ENCODE measurements at places on chromosomes 5 and 9. TPM values are rescaled to one million over a fixed set of nuclear protein-coding genes. Genes with fewer than 3 reads are reported as not detected.
A peak's percentile ranks its signal among the peaks of the same experiment; 100 is the strongest.

DNA sequence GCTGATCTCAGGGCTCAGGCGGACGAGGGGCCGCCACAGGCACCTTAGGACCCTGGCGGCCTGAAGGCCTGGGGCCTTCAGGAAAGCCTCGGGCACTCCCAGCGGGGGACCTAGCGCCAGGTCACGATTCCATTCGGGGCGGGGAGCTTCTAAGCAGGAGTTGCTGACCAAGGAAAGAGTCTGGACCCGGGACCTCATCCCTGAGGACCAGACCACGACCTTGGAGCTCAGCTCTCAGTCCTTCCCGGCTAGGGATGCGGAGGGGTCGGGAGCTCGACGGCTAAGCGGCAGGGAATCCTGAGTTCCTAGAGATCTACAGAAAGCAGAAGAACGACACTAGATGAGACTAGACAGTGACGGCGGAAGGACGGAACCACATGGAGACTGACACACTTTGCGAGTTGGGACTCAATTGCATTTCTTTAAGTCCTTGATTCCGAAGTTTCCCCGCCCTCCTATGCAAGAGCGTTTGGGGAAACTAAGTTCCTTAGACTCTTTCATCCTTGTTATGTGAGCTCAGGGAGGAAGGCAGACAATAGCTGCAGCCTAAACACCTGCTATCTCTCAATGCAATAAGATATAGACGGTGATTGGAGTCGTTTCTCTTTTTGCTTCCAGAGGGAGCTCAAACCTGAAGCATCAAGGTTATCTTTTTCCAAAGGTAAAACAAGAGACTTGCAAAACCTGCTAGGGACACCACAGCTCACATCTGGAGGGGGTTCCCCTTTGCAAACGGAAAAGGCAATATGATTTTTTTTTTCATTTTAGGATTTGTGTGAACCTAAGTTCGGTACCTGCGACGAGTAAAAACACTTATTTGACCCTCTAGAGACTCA is 9.7 kb downstream of the NR2F1-AS1 start:
- no peak for DNase-seq

DNA sequence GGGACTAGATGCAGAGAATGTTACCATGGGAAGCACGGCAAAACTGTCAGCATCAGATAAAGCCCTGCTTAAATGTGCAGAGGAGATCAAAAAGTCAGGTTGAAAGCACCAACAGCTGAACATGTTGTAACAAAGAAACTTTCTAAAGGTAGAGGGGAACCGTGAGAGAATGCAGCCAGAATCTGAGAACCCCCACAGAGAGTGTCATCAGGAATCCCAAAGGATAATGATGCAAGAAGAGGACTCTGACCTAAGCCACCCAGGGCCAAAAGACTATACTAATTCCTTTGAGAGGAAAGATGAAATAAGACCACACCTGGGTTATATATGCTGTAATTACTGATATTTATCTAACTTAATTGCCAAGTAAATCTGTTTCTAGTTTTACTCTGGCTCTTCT is 116.6 kb downstream of the PCSK1 start:
- no peak for DNase-seq

DNA sequence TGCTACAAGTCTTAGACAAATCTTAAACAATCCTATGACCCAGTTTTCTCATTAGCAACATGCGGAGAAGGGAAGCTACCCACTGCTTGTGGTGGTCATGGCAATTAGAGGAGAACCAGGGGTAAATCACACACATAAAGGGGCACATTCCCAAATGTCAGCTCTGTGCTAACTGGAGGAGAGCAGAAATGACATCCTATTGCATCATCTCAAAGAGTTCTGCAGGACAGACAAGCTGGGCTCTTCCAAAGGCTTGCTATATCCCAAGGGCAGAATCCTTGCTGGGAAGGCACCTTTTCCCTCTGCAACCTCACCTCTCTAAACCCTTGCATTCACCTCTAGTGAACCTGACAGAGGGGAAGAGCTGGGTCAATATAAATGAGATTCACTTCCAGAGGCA is 17.0 kb upstream of the WWC1 start:
- DNase-seq = no peak

DNA sequence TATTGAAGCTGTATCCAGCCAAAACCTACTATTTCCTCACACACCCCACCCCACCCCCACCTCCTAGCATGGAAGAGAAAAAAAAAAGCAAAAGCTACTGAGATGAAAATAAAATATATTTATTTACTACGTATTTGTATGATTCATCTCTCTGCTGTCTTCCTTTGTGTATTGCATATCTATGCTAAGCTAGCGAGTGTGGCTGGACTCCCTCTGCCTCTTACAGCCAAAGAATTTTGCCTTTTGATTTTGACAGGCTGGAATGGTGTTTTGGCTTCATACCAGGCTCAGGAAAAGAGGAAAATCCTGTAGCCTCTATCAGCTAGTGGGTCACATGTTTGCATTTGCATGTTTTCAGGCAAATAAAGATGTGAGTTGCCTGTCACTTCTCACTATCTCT is 2.2 kb downstream of the ABLIM3 start:
- peak; percentile 57 for DNase-seq

DNA sequence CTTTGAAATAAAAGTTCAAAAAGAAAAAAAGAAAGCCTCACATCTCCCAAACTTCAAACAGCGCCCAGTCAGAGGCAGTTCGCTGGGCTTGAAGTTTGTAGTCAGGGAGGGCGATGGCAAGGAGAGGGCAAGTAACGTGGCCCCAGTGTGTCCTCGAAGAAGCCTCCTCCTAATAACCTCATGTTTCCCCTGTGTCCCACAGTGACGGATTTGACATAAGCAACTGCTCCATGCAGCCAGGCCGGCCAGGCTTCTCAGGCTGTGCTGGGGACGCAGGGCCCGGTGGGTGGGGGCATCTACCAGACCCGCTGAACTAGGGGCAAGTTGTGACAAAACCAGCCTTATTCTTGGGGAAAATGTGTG is 172.2 kb downstream of the ERCC6L2 start:
- no peak for DNase-seq

DNA sequence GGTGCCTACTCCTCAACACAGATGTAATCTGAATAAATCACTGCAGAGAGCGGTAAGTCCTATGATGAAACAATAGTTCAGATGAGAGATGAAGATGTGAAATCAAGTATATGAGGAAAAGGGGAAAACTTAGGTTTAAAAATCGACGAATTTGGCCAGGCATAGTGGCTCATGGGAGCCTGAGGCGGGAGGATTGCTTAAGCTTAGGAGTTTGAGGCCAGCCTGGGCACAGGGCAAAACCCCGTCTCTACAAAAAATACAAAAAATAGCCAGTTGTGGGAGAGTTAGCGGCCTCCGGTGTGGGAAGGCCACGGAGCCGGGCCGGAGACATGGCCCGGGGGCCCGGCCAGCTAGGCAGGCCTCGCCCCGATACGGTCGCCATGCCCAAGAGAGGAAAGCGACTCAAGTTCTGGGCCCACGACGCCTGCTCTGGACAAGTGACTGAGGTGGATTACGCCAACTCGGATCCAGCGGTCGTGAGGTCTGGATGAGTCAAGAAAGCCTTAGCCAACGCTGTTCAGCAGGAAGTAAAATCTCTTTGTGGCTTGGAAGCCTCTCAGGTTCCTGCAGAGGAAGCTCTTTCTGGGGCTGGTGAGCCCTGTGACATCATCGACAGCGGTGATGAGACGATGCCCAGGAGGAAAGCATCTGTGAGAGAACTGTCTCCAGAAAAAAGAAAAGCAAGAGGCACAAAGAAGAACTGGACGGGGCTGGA is 62.8 kb upstream of the SUB1 start:
- DNase-seq = peak; percentile 81

- no peak for DNase-seq
These were observed 1.3 kb downstream of the QSOX2 start for GRCh38 chr9:136244122-136244968.

GRCh38 chr5:78496373-78496772 is 136.0 kb downstream of the SCAMP1 start:
- peak; percentile 41 for DNase-seq

DNA sequence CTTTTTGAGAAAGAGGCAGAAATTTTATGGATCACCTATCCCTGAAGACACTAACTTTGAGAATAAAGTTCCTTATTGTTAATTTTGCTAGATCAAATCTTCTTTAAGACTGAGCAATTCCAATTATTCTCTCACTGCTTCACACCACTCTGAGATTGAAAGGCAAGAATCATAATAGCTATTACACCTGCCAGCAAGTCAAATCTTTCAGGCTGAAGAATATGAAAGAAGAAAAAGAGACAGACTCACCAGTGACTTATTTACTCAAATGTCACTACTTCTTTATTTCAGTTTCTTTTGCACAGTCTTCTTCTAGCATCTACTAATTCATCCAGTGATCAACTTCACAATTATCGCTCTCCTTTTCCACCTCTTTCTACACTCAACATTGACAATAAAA is 35.9 kb upstream of the PLPPR1 start:
- no peak for DNase-seq

DNA sequence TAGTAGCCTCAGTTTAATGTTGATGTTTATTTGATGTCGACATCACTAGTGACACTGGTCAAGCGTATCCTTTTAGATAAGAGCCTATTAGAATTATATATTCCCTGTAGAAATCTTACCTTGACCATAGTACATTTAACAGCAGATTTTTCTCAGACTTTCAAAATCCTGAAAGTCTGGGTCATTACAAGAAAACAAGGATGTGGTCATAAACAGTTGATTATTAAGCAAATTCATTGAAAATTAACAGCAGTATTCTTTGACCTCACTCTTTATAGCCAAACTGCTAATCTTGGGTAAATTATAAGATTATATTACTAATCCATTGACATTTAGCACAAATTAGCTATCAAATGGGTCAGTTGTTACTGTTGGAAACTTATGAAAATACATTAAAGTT is 83.4 kb downstream of the GHR start:
- DNase-seq = no peak

DNA sequence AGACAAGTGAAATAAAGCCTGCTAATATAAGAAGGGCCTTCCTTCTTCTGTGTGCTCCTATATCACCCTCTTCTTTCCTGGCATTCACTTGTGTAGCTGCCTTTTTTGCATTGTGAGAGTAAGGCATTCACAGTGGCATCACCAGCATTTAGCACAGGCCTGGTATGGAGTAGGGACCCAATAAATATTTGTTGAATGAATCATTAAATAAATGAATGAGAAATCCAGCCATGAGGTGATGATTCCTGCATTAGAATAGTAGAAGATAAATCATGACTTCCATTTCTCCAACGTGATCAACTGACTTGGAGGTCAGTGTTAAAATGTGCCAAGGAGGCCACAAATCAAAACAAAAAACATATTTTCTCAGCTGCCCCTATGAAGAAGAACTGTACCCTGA is 3.9 kb downstream of the PLPPR1 start:
- DNase-seq = no peak

DNA sequence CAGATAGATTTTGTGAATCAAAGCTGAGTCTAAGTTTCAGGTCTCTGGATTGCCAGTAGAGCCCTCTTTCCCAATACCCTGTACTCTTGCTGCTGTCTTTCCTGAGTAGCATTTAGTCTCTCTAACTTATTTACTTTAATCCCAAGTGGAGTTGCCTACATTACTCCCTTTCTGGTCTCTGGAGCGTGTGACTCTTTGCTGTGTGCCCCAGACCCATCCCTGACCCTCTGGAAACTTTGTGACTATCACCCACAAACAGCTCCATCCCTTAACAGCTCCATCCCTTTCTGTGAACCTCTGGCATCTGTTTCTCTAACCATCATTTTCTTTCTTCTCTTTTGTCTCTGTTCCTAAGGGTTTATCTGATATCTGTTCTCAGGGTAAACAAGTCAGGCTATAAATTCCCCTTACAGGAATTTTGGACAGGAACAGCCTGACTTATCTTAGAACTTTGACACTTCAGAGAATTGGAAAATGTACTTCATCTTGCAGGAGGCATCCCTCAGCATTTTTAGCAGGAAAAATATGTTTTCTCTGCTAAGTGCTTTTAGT is 1167.1 kb upstream of the SEMA6A start:
- DNase-seq = no peak

Gene PCDHB10
- total RNA-seq = 7.4 TPM

Gene GFPT2
- 11.2 TPM for total RNA-seq

Gene HTR1A
- total RNA-seq = not detected

Gene BTNL9
- total RNA-seq = not detected

Gene ABO
- not detected for total RNA-seq

Gene KCTD16
- 0.64 TPM for total RNA-seq

Gene PLAC8L1
- total RNA-seq = 0.88 TPM

Gene DOK3
- total RNA-seq = 21.7 TPM

Gene WNK2
- total RNA-seq = not detected

Gene FST
- total RNA-seq = 29.9 TPM

Gene PCDHA11
- 0.13 TPM for total RNA-seq
